Activated T-helper 1 cell treated with Interleukin-2 at 50 U/mL for 16 hours (primary cell): ENCODE measurements at places on chromosomes 5 and 9.

- DNase-seq: no peak
These were observed 4.0 kb downstream of the GLDC start for GRCh38 chr9:6641561-6641960.

DNA sequence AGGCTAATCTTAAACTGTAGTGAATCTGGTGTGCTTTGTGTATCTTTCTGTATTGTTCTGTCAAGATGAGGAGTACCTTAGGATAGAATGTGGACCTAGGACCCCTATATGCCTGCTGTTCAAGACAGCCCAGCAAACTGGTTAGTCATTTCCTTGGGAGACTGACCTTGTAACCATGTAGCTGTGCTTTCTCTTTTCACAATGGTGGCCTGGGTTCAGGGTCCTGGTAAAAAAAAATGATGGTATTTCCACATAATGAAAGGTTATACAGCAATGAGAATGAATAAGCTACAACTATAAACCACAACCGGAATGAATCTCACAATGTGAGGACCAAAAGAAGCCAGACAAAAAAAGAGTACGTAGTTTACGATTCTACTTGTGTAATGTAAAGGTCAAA, 36.4 kb upstream of the F2RL1 start:
- DNase-seq: no peak

DNA sequence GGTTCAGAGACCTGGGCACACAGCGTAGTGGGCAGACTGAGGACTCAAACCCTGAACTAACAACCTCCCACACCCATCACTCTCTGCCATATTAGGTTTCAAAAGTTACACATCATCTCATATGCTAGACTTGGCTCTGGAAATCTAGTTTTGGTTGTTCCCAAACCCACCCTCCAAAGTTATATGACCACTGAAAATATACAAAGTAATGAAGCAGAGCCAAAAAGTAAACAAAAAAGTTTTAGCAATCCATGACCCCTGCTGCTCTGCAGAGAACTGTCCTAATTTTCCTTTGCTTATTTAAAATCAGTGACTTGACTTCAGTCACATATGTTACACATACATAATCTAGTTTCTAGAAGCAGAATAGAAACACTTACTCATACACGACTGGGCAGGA, 155.6 kb upstream of the TAS2R1 start:
- DNase-seq: no peak

DNA sequence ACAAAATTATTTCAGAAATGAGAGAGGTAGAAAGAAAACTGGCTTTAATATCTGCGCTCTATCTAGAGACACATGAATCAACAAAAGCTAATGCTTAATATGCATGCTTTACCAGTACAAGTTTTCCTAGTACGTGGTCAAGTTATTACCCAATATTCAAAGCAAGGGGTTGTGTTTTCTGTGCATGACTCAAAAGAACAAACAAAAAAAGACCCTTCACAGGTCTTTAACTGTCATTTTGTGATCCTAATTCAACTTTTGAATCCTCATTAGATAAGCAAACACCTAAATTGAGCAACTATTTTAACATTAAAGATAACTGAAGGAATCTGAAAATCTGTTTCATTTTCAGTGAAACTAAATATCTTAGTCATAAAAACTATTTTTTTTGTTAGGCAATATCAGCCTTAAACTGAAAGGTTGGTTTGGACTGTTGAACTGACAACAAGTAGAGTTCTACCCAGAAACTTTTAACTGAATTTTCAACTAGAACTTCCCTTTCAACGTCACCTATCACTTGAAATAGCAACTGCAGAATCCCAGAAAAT, 12.5 kb downstream of the ST8SIA4 start:
- no peak for DNase-seq

- DNase-seq: no peak
These were observed 616.3 kb upstream of the KLF4 start for GRCh38 chr9:108105885-108106284.
